MM.1S (cell line): ENCODE measurements at places on chromosomes 13 and 19.
A peak's percentile ranks its signal among the peaks of the same experiment; 100 is the strongest.

DNA sequence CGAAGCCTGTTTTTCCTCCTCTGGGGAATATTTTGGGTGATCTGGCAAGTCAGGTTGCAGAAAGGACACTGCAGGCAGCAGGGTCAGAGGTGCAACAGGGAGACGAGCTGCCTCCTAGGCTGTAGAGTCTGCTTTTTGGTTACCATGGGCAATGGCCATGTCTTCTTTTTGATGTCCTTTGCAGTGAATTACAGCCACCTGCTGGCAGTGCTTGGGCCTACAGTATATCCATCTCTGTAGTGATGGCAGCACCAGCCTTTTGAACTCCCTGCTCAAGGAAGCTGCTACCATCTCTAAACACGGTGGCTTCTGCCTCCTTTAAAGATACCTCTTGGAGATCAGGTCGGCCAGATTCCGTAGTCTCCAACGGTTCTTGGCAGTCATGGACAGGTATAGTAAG, 73.9 kb downstream of the WTIP start:
- no peak overlapping the region for H3K4me3 ChIP-seq
- peak; percentile 69 for DNase-seq
- no peaks in the 10 kb centered on the region for H3K27me3 ChIP-seq
- H3K27ac ChIP-seq: no peak overlapping the region
- H3K4me1 ChIP-seq: peaks cover 18% of the 10 kb centered on the region

- H3K27ac ChIP-seq: no peak overlapping the region
- no peak overlapping the region for H3K4me3 ChIP-seq
- no peaks in the 10 kb centered on the region for H3K27me3 ChIP-seq
- no peaks in the 10 kb centered on the region for H3K4me1 ChIP-seq
Observed at GRCh38 chr13:106362707-106363106, 172.8 kb downstream of the EFNB2 start.

DNA sequence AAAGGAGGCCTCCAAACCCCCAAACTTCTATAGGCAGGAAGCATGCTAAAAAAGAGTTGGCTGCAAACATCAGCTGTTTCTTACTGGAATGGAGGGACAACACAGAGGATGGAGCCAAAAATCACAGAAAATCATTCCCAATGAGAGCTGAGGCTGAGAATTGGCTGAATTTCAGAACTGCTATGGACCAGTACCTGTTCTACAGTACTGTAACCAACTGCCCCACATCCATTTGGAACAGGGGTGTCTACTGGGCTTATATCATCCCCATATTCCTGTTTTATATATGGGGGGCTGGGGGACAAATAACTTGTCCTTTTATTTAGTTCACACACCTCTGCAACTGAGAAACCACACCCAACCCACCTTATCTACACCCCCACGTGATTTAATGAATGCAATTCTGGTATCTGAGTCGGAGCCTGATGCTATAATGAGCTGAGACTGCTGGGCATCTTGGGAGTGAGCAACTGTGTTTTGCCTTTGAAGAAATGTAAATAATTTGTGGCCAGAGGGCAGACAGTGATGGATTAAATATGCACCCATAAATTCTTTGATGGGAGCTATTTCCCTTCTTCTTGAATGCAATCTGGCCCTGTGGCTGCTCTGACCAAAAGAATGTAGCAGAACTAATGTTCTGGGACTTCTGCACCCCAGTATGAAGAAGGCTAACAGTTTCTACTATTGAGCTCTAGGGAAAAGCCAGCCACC, 82.6 kb downstream of the TBC1D4 start:
- no peaks in the 10 kb centered on the region for H3K36me3 ChIP-seq
- DNase-seq: no peak
- no peaks in the 10 kb centered on the region for H3K27me3 ChIP-seq
- no peak overlapping the region for H3K27ac ChIP-seq
- H3K4me1 ChIP-seq: no peaks in the 10 kb centered on the region

GRCh38 chr13:53240401-53241025, 211.9 kb downstream of the OLFM4 start:
- H3K27me3 ChIP-seq: no peaks in the 10 kb centered on the region
- H3K27ac ChIP-seq: no peak overlapping the region
- no peaks in the 10 kb centered on the region for H3K36me3 ChIP-seq
- DNase-seq: no peak
- H3K4me3 ChIP-seq: no peak overlapping the region

DNA sequence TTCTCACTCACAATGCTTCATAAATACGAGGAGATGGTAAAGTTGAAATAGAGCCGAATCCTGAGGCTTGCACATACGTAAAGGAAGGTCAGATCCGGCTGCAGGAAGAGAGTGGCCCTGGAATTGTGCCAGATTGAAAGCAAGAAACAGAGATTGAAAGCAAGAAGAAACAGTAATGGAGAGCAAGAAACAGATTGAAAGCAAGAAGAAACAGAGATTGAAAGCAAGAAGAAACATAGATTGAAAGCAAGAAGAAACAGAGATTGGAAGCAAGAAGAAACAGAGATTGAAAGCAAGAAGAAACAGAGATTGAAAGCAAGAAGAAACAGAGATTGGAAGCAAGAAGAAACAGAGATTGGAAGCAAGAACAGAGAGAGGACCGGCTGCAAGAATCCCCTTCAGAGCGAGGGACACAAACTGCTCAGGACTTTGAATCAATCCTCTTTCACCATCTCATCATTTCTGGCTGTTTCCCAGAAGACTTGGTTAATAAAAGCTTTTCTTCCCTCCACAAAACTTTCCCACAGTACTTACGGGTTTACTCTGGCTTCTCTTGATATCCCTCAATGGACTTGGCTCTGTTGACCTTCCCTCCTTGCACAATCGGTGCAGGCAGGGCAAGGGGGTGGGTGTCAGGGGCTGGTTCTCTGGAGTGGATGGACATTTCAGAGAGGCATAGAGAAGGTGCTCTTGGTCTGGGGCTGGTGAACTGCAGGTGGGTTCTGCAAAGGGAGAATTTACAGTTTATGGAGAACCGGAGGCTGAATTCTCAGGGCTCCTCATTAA, 25.5 kb downstream of the OR7A5 start:
- H3K4me1 ChIP-seq: no peaks in the 10 kb centered on the region
- no peaks in the 10 kb centered on the region for H3K36me3 ChIP-seq
- no peak for DNase-seq
- H3K4me3 ChIP-seq: no peak overlapping the region

DNA sequence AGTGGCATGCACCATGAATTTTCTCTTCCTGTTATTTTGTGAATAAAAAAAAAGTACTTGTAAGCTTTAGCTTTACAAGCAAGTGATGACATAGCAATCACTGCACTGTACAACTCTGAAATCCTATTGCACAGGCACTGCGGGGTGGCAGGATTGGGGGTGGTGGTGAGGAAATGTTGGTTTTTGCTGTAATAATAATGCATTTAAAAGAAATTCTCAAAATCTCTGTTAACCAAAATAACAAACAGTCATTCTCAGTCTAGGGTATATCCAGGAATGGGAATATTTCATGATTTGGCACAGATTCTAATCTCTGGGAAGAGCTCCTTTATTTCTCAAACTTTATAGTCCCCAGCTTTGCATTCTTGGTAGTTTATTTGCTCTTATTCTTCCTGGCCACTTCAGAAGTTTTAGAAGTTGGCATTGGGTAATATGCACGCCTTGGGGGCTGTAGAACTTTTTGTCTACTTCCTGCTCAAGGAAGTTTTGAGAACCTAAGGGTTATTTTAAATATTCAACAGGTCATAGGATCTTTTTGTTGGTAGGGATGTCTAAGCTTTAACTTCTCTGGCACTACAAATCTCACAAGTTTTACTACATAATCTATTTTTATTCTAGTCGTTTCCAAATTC, 353.0 kb upstream of the KLF12 start:
- no peaks in the 10 kb centered on the region for H3K4me1 ChIP-seq
- no peaks in the 10 kb centered on the region for H3K36me3 ChIP-seq
- no peaks in the 10 kb centered on the region for H3K27me3 ChIP-seq
- H3K4me3 ChIP-seq: no peak overlapping the region
- H3K27ac ChIP-seq: no peak overlapping the region

- H3K27ac ChIP-seq: no peak overlapping the region
- H3K27me3 ChIP-seq: no peaks in the 10 kb centered on the region
- no peak overlapping the region for H3K4me3 ChIP-seq
- no peaks in the 10 kb centered on the region for H3K4me1 ChIP-seq
- no peak for DNase-seq
Observed at GRCh38 chr19:21626924-21627697, 121.7 kb downstream of the ZNF429 start.

GRCh38 chr19:18857223-18857622, 25.5 kb downstream of the UPF1 start:
- DNase-seq: no peak
- H3K27ac ChIP-seq: no peak overlapping the region
- peaks cover 30% of the 10 kb centered on the region for H3K36me3 ChIP-seq
- H3K4me1 ChIP-seq: peaks cover 32% of the 10 kb centered on the region
- no peaks in the 10 kb centered on the region for H3K27me3 ChIP-seq
- no peak overlapping the region for H3K4me3 ChIP-seq

DNA sequence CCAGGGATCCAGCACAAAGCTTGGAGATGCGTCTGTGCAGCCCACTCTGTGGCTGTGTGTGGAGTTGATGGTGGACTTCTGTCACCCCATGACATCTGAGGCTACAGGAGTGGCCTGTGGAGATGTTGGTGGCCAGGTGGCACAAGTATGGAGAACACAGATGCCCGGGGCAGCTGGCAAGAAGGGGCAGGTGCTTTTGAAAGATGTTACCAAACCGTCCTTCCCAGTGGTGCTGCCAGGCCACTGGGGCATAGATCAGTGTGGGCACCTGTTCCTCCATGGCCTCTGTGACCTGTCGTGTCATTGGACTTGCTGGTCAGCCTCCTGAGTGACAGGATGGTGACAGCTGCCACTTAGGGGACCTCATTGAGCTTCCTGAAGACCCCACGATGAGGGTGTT, 36.2 kb downstream of the KDM4B start:
- no peak overlapping the region for H3K27ac ChIP-seq
- no peaks in the 10 kb centered on the region for H3K4me1 ChIP-seq
- H3K27me3 ChIP-seq: no peaks in the 10 kb centered on the region
- H3K4me3 ChIP-seq: no peak overlapping the region

- H3K4me1 ChIP-seq: no peaks in the 10 kb centered on the region
- H3K36me3 ChIP-seq: no peaks in the 10 kb centered on the region
- H3K27ac ChIP-seq: no peak overlapping the region
- DNase-seq: no peak
Observed at GRCh38 chr13:93736081-93736480, 509.5 kb downstream of the GPC6 start.

- DNase-seq: no peak
- H3K4me3 ChIP-seq: no peak overlapping the region
- H3K36me3 ChIP-seq: no peaks in the 10 kb centered on the region
- H3K27me3 ChIP-seq: no peaks in the 10 kb centered on the region
- H3K27ac ChIP-seq: no peak overlapping the region
Observed at GRCh38 chr13:49516467-49516866, 20.7 kb downstream of the PHF11 start.

- peak within 1 kb of the TSS; percentile 25; the same call in 1 of the 2 replicates for H3K27ac ChIP-seq
Observed at GRCh38 chr19:40690050-40690692, at the start of gene NUMBL. Gene NUMBL, minus strand, starts transcription at chr19:40690651. Its CDS starts 168 bp downstream, at chr19:40690483.

- H3K27me3 ChIP-seq: no peaks in the 10 kb centered on the region
- DNase-seq: no peak
- H3K27ac ChIP-seq: no peak overlapping the region
- H3K4me3 ChIP-seq: no peak overlapping the region
Observed at GRCh38 chr13:36965767-36966166, 33.4 kb downstream of the ALG5 start.

DNA sequence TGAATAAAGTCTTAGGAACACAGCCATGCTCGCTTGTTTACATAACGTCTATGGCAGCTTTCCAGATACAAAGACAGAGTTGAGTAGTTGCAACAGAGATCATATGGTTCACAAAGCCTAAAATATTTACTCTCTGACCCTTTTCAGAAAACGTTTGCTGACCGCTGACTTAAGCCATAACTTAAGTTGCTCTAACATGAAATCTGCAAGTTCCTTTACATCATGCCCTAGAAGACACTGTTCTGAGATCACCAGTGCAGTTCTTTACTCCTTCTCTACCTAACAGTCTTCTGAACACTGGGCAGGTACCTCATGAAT, 166.4 kb downstream of the DCLK1 start:
- no peaks in the 10 kb centered on the region for H3K27me3 ChIP-seq
- H3K27ac ChIP-seq: no peak overlapping the region
- H3K36me3 ChIP-seq: no peaks in the 10 kb centered on the region
- DNase-seq: no peak
- H3K4me3 ChIP-seq: no peak overlapping the region

- H3K4me3 ChIP-seq: no peak overlapping the region
- peak; percentile 36 for DNase-seq
- H3K27ac ChIP-seq: no peak overlapping the region; the same call in 1 of the 2 replicates
- no peaks in the 10 kb centered on the region for H3K4me1 ChIP-seq
- H3K27me3 ChIP-seq: no peaks in the 10 kb centered on the region
Observed at GRCh38 chr13:71274923-71275608, 591.9 kb downstream of the DACH1 start.

- H3K4me1 ChIP-seq: no peaks in the 10 kb centered on the region
- no peak overlapping the region for H3K27ac ChIP-seq
- DNase-seq: no peak
Observed at GRCh38 chr13:103236213-103236612, 170.0 kb upstream of the SLC10A2 start.

DNA sequence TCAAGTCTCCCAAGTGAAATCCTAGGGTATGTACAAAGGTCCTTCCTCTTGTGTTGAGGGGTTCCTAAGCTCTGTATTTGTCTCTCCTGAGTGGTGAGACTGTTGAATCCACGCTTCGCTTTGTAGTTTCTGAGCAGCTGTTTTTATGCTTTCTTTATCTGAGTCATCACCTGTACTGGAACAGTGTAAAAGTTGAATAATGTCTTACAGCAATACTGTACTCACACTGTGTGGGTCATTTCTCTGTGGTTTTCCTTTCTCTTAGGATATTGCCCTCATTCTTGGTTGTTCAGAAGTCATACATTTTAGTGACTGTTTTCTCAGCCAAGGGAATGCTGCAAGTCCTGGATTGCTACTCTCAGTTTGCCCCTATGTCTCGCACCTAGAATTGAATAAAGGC, 1596.6 kb downstream of the SLITRK5 start:
- no peak overlapping the region for H3K27ac ChIP-seq
- no peaks in the 10 kb centered on the region for H3K36me3 ChIP-seq
- H3K4me3 ChIP-seq: no peak overlapping the region
- DNase-seq: no peak
- H3K4me1 ChIP-seq: no peaks in the 10 kb centered on the region
- no peaks in the 10 kb centered on the region for H3K27me3 ChIP-seq

DNA sequence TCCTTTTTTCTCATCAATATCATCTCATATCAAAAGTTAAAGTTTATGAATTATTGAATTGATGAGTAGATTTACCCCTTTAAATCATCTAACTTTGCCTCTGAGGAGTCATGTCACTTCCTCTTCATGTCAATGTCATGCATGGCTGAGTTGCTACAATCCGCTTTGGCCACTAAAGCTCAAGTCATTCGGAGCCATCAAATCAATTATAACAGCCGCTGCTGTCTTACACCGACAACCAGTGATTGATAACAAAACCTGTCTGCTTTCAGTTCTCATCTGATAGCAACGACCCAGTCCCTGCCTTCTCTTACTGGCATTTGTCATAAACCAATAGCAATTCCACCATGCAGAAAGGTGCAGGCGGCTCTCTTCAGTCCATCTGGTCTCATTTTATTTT, 429.3 kb downstream of the DIAPH3 start:
- no peak overlapping the region for H3K4me3 ChIP-seq
- H3K4me1 ChIP-seq: no peaks in the 10 kb centered on the region
- no peak for DNase-seq
- H3K27ac ChIP-seq: no peak overlapping the region
- no peaks in the 10 kb centered on the region for H3K36me3 ChIP-seq
- H3K27me3 ChIP-seq: no peaks in the 10 kb centered on the region
